Muscle of leg (tissue), 16 donors: ENCODE measurements at places on chromosomes 7 and 10. TPM values are rescaled to one million over a fixed set of nuclear protein-coding genes. Genes with fewer than 3 reads are reported as not detected.

Gene PRR15
- total RNA-seq = 0.04 TPM

Gene CACNA2D1
- total RNA-seq = 73.7 TPM

Gene CPA2
- 0.44 TPM for total RNA-seq

Gene UBE3C
- 39.4 TPM for total RNA-seq

Gene WNT8B
- total RNA-seq = not detected

Gene INHBA
- total RNA-seq = 9.0 TPM

Gene RBM20
- total RNA-seq = 8.3 TPM

Gene LBX1
- total RNA-seq = 3.3 TPM

Gene FAM131B
- 1.4 TPM for total RNA-seq

GRCh38 chr10:13527864-13528122 is 1.0 kb downstream of the BEND7 start:
- H3K27me3 ChIP-seq = peaks cover 14% of the 10 kb centered on the region
- H3K4me3 ChIP-seq = peak overlapping the region; percentile 45
- DNase-seq = peak; percentile 8
- no peak overlapping the region for H3K27ac ChIP-seq
- peaks cover 3% of the 10 kb centered on the region for H3K36me3 ChIP-seq

DNA sequence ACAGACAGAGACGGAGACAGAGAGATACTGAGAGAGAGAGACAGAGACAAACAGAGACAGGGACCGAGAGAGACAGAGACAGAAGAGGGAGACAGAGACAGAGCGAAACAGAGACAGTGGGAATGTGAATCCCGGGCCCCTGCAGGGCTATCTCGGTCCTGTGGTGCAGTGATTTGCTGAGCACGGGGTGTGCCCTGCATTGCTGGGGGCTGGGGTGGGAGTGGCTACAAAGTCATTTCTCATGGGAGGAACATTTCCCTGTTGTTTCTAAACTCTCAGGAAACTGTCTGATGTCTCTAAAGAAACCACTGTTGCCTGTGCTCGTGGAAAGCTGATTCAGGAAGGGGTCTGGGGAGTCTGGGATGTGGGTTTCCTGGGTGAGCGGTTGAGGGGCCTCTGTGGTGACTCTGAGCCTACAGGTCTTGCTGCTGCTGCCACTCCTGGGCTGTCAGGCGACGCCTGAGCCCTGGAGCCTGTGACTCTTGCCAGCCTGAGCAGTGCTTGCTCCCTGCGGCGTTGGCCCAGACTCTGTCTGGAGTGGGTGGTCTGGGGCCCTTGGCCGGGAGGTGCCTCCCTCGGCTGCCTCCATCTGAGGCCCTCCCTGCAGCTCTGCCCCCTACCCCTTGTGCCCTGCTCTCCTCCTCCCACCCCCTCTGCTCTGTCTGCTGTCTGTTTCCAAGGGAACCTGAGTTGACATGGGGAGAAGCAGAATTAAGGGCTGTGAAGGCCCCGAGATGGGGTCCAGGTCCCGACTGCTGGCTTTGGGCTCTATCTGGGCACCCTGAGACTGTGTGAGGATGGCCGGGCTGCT is 292.0 kb downstream of the WDR37 start:
- no peaks in the 10 kb centered on the region for H3K36me3 ChIP-seq
- no peak overlapping the region for H3K4me3 ChIP-seq
- DNase-seq = no peak
- no peaks in the 10 kb centered on the region for H3K27me3 ChIP-seq
- no peaks in the 10 kb centered on the region for H3K4me1 ChIP-seq
- H3K27ac ChIP-seq = no peak overlapping the region

GRCh38 chr10:70664702-70665195 is 7.6 kb upstream of the ADAMTS14 start:
- H3K4me1 ChIP-seq = peaks cover 50% of the 10 kb centered on the region
- H3K27me3 ChIP-seq = peaks cover 1% of the 10 kb centered on the region
- H3K36me3 ChIP-seq = no peaks in the 10 kb centered on the region
- peak; percentile 96 for DNase-seq

GRCh38 chr10:112098682-112099081 is 84.9 kb downstream of the GPAM start:
- H3K4me3 ChIP-seq = no peak overlapping the region
- H3K4me1 ChIP-seq = no peaks in the 10 kb centered on the region
- H3K27ac ChIP-seq = no peak overlapping the region
- H3K27me3 ChIP-seq = no peaks in the 10 kb centered on the region
- no peaks in the 10 kb centered on the region for H3K36me3 ChIP-seq

GRCh38 chr10:109173121-109173520 is 750.2 kb downstream of the XPNPEP1 start:
- H3K4me3 ChIP-seq = no peak overlapping the region
- H3K27ac ChIP-seq = no peak overlapping the region

DNA sequence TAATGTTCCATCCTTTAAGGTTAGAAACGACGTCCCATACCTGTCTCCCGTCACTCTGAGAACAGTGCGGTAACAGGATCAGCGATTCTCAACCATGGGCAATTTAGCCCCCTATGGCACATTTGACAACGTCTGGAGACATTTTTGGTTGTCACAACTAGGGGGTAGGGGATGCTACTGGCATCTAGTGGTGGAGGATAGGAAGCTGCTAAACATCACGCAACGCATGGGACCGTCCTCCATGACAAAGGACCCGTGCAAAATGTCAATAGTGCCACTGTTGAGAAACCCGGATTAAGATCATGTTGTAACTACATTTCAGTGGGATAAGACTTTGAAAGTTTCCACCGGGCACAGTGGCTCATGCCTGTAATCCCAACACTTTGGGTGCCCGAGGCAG is 5.0 kb upstream of the PAXIP1 start:
- no peak overlapping the region for H3K27ac ChIP-seq
- H3K4me3 ChIP-seq = no peak overlapping the region
- peaks cover 7% of the 10 kb centered on the region for H3K4me1 ChIP-seq
- no peaks in the 10 kb centered on the region for H3K27me3 ChIP-seq
- no peak for DNase-seq

- DNase-seq = peak; percentile 99
- H3K4me1 ChIP-seq = peaks cover 71% of the 10 kb centered on the region
- no peaks in the 10 kb centered on the region for H3K27me3 ChIP-seq
- H3K27ac ChIP-seq = peak overlapping the region; percentile 75
Measured at GRCh38 chr10:13707156-13707881, 120.6 kb downstream of the PRPF18 start.

DNA sequence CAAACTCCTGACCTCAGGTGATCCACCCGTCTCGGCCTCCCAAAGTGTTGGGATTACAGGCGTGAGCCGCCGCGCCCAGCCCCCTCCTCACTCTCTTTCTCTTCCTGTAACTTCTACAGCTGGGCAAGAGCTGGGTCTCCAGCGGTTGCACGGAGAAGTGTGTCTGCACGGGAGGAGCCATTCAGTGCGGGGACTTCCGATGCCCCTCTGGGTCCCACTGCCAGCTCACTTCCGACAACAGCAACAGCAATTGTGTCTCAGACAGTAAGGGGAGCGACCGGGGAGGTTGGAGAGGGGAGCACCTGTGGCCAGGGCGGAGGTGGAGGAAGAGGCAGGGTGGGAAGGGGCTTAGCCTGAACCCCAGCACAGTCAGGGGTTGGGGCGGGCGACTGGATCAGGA is 41.4 kb downstream of the EPHB4 start:
- H3K27me3 ChIP-seq = peaks cover 2% of the 10 kb centered on the region
- H3K4me3 ChIP-seq = no peak overlapping the region
- no peaks in the 10 kb centered on the region for H3K36me3 ChIP-seq
- H3K4me1 ChIP-seq = no peaks in the 10 kb centered on the region

DNA sequence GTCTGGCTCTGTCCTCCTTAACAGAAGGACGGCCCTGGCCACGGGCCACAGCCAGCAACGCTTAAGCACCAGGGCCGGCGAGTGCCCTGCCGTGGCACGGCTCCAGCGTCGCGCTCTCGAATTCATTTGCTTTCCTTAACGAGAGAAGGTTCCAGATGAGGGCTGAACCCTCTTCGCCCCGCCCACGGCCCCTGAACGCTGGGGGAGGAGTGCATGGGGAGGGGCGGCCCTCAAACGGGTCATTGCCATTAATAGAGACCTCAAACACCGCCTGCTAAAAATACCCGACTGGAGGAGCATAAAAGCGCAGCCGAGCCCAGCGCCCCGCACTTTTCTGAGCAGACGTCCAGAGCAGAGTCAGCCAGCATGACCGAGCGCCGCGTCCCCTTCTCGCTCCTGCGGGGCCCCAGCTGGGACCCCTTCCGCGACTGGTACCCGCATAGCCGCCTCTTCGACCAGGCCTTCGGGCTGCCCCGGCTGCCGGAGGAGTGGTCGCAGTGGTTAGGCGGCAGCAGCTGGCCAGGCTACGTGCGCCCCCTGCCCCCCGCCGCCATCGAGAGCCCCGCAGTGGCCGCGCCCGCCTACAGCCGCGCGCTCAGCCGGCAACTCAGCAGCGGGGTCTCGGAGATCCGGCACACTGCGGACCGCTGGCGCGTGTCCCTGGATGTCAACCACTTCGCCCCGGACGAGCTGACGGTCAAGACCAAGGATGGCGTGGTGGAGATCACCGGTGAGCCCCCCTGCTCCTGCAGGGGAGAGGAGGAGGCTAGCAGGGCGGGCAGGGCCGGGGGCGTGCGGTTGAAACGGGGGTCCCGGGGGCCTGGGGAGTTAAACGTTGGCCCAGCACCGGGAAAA is at the start of gene HSPB1:
Gene HSPB1, plus strand, starts transcription at position 327 of the 855 bp plus-strand sequence. Its CDS starts 40 bp downstream, at position 367.
- DNase-seq = peak; percentile 96
- peak within 1 kb of the TSS; percentile 96 for H3K4me3 ChIP-seq
- H3K27ac ChIP-seq = peak within 1 kb of the TSS; percentile 98

DNA sequence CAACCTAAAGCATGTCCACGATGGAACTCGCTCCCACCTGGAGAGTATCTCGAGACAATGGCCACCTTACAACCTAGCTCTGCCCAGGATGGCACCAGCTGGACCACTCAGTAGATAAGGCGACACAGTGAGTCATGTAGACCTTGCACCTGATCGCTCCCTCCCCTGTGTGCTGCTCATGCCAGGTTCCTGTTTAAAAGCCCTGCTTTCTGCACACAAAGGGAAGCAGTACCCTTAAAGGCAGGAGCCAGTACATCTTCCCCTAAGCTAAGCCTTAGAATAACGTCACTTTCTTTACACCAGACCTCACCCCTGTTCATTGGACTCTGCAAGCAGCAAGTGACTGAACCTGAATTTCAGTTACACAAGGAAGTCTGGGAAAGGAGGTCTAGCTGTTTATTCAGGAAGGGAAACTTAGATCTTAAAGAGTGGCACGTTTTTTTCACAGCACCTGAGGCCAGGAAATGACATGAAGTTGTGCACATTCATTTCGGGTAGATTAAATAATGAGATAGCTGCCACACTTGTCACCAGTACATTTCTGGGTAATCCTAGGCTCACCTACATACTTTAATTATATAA is 117.9 kb downstream of the MTPAP start:
- H3K27ac ChIP-seq = no peak overlapping the region
- H3K36me3 ChIP-seq = no peaks in the 10 kb centered on the region
- no peak overlapping the region for H3K4me3 ChIP-seq
- no peaks in the 10 kb centered on the region for H3K27me3 ChIP-seq

- H3K27ac ChIP-seq = peak overlapping the region; percentile 77
- no peaks in the 10 kb centered on the region for H3K27me3 ChIP-seq
- no peak overlapping the region for H3K4me3 ChIP-seq
Measured at GRCh38 chr7:1101563-1102431, 13.9 kb downstream of the GPER1 start.

DNA sequence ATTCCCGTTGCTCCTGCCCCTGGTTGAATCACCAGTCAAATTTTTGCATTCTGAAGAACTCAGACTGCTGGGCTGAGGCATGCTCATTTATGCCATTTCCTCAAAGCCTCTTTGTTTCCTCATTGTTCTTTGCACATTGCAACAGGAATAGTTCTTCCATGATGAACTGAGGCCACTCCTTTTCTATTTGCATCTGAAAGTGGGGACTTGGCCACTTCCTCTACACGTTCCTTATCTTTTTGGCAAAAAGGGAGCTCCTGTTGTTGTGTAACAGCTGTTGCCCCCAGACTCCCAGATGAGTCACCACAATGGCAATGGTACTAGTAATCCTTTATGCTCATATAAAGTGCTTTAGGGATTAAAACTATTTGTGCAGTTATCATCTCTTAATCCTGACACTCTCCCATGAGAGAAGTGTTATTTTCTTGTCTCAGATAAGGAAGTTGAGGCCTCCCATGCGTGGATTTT is 20.1 kb upstream of the ITPRID1 start:
- no peak for DNase-seq
- peaks cover 2% of the 10 kb centered on the region for H3K27me3 ChIP-seq
- no peak overlapping the region for H3K4me3 ChIP-seq
- H3K4me1 ChIP-seq = no peaks in the 10 kb centered on the region
- H3K27ac ChIP-seq = no peak overlapping the region

DNA sequence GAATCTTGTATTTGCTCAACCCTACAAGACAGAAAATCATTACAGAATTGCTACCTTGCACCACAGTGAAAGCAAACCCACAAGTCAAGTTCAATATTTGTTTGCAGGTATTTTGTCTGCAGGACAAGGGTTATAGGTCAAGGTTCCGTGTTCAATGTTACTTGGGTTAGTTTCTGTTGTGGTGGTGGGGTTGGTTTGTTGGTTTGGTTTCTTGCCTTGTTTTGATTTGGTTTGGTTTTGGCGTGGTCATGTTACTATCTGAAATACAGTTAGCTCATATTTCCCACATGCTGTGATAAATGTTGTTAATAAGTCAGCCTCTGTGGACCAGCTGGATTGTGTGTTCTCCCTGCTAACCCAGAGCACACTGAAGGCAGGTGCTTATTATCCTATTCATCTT is 75.6 kb upstream of the INSIG1 start:
- peaks cover 26% of the 10 kb centered on the region for H3K4me1 ChIP-seq
- DNase-seq = no peak
- no peaks in the 10 kb centered on the region for H3K36me3 ChIP-seq
- no peak overlapping the region for H3K27ac ChIP-seq

DNA sequence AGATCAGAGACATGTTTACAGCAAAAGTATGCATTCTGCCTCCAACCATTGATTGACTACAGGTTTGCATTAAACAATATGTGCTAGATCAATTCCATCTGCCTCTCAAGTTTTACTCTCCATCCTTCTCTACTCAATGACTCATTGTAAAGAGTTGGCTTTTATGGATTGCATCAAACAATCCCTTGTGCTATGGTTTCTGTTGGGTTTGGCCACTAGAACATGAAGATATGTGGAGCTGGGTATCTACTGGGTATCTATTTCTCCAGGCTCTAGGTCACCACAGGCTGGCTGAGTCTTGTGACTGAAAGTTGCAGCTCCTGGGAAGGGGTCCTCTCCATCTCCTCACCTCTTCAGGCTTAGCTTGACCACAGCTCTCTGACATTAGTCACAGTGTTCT is 204.7 kb downstream of the DGKI start:
- H3K36me3 ChIP-seq = no peaks in the 10 kb centered on the region
- no peaks in the 10 kb centered on the region for H3K27me3 ChIP-seq
- H3K4me1 ChIP-seq = no peaks in the 10 kb centered on the region
- H3K27ac ChIP-seq = no peak overlapping the region
- DNase-seq = no peak
- H3K4me3 ChIP-seq = no peak overlapping the region

DNA sequence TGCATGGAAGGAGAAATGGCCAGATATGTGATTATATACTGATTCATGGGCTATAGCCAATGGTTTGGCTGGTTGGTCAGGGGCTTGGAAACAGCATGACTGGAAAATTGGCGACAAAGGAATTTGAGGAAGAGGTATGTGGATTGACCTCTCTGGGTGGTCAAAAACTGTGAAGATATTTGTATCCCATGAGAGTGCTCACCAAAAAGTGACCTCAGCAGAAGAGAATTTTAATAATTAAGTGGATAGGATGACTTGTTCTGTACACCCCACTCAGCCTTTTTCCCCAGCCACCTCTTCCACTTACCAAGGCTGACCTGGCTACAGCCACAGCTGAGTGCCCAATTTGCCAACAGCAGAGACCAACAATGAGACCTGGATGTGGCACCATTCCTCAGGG is 146.7 kb downstream of the GPR37 start:
- no peaks in the 10 kb centered on the region for H3K27me3 ChIP-seq
- no peaks in the 10 kb centered on the region for H3K36me3 ChIP-seq
- H3K4me3 ChIP-seq = no peak overlapping the region
- no peaks in the 10 kb centered on the region for H3K4me1 ChIP-seq
